ENCODE measurements at places on chromosomes 12 and 14.

DNA sequence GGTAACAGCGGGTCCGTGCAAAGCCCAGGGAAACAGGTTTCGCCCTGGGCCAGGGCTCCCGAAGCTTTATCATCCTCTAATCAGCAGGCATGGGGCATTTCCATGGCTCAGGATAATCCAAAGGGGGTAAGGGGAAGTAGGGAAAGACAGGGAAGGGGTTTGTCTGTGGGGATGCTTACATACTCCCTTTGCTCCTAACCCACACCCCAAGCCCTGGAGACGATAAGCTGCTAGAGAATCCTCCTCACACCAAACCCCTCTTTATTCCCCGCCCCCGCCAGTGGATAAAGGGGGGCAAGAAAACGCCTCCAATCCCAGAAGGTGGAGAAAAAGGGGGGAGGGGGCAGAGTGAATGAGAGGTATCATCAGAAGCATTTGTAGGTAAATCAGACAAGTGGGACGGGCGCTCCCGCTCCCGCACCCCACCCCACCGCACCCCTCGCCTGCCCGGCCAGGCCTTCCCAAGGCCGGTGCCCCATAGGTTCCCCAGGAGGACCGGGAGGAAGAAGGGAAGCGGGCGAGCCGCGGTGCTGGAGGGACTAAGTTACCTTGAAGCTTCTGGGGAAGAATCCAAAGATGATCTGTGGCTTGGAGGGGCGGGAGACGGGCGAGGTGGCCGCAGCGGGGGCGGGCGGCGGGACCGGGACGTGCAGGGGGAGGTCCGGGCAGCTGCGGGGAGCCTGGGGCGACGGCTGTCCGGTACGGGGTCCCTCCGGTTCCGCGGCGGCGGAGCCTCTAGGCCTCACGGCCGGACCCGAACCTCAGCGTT lies 762 bp downstream of the PPP2R5E start:
- no peak for DNase-seq

DNA sequence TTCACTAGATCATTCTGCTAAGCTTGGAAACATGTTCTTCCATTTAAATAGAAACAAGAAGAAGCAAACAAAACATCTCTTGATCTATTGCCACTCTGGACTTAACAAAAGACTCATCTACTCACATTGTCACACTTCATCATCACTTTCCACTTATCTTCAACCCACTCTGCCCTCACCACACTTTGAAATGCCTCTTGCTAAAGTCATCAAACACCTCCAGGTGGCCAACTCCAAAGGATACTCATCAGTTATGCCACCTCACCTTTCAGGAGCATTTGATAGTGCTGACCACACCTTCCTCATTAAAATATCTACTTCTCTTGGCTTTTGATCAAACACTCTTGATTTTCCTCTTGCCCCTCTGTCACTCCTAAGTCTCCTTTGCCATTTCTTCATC lies 7.2 kb downstream of the EFCAB11 start:
- no peak for DNase-seq

- no peak for DNase-seq
Observed at GRCh38 chr12:42507565-42507964, 82.0 kb downstream of the PRICKLE1 start.

GRCh38 chr14:103074729-103075367 lies 9.2 kb upstream of the LBHD2 start:
- DNase-seq = no peak

DNA sequence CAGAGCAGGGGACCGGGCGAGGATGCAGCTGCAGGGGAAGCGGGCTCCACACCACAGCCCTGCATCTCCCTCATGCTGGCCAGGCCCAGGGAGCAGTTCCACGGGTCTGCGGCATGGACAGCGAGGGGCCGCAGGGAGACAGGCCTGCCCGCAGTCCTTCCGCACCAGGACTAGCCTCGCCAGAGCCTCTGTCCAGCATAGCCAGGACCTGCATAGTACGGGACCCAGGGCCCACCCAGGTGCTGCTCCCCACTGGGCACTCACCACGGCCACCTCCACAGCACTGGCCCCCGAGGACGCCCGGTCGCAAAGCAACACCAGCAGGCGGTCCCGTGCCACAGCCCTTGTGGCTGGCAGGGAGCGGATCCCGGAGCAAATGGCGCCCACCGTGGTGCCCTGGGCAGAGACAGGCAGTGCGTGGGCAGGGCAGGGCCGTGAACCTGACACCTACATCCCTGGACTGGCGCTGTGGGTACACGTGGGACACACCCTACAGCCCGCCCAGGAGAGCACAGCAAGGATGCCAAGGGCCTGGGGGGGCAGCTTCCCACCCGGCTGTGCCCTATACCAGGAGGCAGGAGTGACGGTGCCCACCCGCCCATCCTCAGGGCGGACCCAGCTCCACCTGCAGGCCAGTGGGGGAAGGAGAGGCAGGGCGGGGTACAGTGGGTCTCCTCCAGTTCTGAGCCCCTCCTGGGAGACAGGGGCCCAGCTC lies 23.8 kb downstream of the JAG2 start:
- no peak for DNase-seq

DNA sequence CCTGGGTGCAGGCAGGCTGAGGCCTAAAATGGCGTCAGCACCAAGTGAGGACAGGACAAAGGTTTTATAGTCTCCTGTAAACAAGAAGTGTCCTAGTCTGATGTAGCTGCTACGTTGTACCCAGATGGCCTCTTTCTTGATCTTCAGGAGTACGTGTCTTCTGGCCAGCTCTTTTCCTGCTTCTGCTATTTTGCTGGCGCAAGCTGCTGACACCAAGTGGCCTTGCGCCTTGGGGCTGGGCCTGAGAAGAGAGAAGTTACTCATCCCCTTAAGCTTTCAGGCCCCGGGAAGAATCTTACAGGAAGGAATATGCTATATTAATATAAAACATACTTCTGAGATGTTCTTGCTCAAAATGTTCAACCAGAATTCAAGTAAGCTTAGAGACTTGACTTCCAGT lies 605.2 kb downstream of the GALC start:
- DNase-seq = no peak

DNA sequence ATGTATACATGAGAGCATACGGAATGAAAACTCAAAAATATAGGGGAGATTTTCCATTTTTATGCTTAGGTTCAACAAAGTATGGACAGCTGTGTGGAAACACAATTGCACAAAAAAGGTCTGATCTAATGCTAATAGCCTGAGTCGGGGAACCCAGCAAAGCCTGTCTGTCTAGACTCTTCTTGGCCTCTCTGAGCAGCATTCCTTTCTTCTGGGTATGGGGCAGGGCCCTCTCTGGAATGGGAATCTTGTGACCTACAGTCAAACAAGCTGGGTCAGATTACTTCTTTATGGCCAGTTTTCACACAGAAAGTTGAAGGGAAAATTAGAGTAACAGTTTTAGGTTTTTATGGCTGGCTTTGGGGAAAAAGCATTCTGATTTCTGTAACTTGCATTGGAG lies 534.0 kb upstream of the LMO3 start:
- no peak for DNase-seq

- DNase-seq = no peak
Observed at GRCh38 chr12:123723765-123724164, 11.6 kb downstream of the ATP6V0A2 start.

Measured in activated T-helper 1 cell treated with Interleukin-2 at 50 U/mL for 16 hours (primary cell).